ENCODE measurements at places on chromosomes 6 and 20. TPM values are rescaled to one million over a fixed set of nuclear protein-coding genes. Genes with fewer than 3 reads are reported as not detected.

PRR18 gene
- total RNA-seq: 0.26 TPM

XKR7 gene
- not detected for total RNA-seq

TRERF1 gene
- 2.6 TPM for total RNA-seq

ABHD16A gene
- total RNA-seq: 33.5 TPM

PANK2 gene
- 18.7 TPM for total RNA-seq

CAGE1 gene
- 0.06 TPM for total RNA-seq

ENPP3 gene
- 0.16 TPM for total RNA-seq

BMP5 gene
- 4.6 TPM for total RNA-seq

ISM1 gene
- total RNA-seq: 2.2 TPM

CYP24A1 gene
- not detected for total RNA-seq

SYTL3 gene
- 4.4 TPM for total RNA-seq

DNMT3B gene
- total RNA-seq: 0.44 TPM

LHFPL5 gene
- total RNA-seq: not detected

MUCL3 gene
- not detected for total RNA-seq
